Activated naive CD8-positive, alpha-beta T cell treated with anti-CD3 and anti-CD28 coated beads for 36 hours (primary cell): ENCODE measurements at places on chromosomes 1 and 21. TPM values are rescaled to one million over a fixed set of nuclear protein-coding genes. Genes with fewer than 3 reads are reported as not detected.

The SLFNL1 gene
- 0.08 TPM for total RNA-seq

DNA sequence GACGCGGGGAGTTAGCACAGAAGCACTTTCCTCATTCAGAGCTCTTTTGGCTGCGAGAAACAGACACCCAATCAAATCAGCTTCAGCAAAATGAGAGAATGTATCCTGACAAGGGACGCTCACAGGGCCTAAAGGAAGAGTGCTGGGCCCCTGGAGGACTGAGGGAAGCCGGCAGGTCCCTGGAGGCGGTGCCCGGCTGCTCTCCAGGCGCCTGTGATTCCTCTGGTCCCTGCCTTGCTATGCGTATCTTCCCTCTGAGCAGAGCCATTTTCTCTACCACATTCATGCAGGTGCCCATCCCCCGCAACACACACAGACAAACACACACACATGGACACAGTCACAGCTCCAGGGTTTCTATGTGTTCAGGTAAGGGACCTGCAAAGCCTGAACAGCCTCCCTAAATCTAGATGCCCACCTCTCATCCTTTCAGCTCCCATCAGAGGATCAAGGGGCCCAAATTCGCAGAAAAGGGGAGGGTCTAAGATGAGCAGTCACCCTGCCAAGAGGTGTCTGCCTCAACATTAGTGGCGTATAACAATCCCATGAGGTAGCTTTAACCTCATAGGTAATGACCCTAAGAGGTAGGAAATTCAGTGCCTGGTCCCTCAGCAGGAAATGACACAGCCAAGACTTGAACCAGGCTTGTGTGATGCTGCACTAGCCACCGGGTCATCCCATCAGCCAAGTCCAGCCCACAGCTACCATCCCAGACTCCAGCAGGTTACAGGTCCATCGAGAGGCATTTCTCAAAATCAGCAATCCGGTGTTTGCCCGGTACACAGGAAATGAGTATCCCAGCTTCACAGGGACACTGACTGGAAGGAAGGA lies 29.0 kb downstream of the PTAFR start:
- H3K4me1 ChIP-seq, result peaks cover 13% of the 10 kb centered on the region
- H3K27ac ChIP-seq, result no peak overlapping the region
- DNase-seq, result no peak
- no peaks in the 10 kb centered on the region for H3K27me3 ChIP-seq
- peaks cover 9% of the 10 kb centered on the region for H3K36me3 ChIP-seq

- no peak overlapping the region for H3K4me3 ChIP-seq
- H3K27me3 ChIP-seq, result peaks cover 41% of the 10 kb centered on the region
- no peak for DNase-seq
- H3K4me1 ChIP-seq, result peaks cover 10% of the 10 kb centered on the region
- H3K36me3 ChIP-seq, result no peaks in the 10 kb centered on the region
Measured at GRCh38 chr1:94329986-94330385, 88.2 kb upstream of the ABCD3 start.

GRCh38 chr1:152878042-152878441 lies at the start of gene SMCP:
Gene SMCP, plus strand, starts transcription at chr1:152878322. Its CDS starts 6,101 bp downstream, at chr1:152884423.
- H3K4me3 ChIP-seq, result no peak within 1 kb of the TSS
- H3K4me1 ChIP-seq, result peaks cover 2% of the 10 kb centered on the region
- DNase-seq, result peak; percentile 26
- H3K27me3 ChIP-seq, result peaks cover 12% of the 10 kb centered on the region
- no peaks in the 10 kb centered on the region for H3K36me3 ChIP-seq
- H3K27ac ChIP-seq, result no peak within 1 kb of the TSS

The TCHH gene
- total RNA-seq, result 0.12 TPM
